ENCODE measurements at places on chromosomes 11 and 22.

DNA sequence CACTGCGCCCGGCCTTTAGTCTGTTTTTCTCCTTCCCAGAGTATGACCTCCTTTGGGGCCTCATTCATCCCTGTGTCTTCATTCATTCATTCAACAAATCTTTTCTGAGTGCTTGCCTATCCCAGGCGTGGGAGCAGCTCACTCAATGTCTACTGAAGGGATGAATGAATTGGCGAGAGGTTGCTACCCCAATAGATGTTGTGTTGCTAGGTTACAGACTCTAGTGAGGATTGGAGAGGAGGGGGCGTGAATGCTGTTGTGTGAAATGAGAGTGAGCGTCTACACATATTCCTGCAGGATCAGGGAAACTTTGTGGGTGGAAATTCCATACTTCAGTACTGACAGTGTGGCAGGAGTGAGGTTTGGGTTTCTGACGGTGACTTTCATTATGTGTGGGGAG lies 55.5 kb upstream of the EP300 start:
- DNase-seq: no peak

DNA sequence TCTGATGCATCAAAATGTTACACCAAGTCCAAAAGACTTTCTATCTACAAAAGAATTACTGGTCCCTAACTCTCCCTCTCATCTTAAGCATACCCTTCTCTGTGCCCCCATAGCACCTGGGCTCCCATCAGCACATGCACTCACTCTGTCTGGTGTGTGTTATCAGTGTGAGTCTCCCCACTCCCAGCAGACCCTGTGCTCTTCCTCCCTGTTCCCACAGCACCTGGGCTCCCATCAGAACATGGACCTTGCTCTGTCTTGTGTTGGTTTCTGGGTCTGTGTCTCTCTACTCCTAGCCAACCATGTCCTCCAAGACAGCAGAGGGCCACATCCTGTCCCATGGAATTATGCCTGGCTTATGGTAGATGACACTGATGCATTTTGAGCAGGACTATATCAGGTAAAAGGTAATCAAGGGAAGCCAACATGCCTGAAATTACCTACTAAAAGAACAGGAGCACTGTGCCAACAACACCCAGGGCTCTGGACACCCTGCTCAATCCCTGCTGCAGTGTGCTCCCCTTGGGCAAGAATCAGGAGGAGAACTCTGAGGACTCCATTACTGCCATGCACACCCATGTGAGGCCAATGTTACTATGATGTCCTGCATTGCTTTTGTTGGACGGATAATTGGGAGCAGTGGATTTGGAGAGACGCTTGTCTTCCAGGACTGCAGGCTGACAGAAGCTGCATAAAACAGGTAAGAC lies 34.3 kb downstream of the GAB4 start:
- no peak for DNase-seq

DNA sequence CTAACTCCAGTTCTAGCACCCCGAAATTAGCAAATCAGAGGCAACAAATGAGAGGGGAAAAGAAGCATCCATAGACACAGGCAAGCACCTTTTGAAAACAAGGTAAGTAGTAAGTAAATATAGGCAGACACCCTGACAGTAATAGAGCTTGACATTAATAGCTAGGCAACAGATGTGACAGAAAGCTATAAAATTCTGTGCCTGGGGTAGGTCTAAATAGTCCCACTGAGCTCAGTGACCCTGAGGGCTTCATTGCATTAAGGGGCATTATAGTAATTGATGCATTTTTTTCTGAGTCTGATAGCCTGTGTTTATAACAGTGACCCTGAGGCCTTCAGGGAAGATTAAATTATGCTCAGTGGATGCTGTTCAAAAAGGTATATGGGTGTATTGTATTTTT lies 197.1 kb downstream of the HIPK3 start:
- no peak for DNase-seq

GRCh38 chr11:130034236-130034635 lies 31.6 kb upstream of the PRDM10 start:
- DNase-seq: no peak

DNA sequence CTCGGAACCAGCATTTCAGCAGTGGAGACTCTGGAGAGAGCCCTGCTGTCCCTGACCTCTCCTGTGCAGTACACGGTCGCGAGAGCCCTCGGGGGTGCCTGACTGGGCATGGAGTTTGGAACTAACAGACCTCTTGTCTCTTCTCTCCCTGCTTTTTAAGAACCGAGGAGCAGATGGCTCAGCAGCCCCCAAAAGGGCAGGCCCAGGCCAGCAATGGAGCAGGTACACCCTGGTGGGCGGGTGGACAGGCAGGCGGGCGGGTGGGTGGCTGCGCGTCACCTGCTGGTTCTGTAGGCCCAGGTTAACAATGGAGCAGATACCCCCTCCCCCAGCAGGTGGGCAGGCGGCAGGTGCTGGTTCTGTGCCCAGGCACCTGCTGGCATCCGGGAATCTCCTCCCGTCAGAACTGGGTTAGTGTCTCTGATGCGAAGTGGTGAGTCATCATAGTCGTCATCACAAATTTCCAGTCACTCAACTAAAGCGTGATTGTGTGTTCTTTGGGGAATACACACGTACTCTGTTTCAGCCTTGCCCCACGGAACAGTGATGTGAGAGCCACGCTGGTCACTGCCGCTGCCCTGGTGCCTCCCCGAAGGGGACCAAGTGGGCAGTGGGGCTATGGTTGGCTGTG lies 41.1 kb downstream of the GRAMD4 start:
- peak; percentile 76 for DNase-seq

DNA sequence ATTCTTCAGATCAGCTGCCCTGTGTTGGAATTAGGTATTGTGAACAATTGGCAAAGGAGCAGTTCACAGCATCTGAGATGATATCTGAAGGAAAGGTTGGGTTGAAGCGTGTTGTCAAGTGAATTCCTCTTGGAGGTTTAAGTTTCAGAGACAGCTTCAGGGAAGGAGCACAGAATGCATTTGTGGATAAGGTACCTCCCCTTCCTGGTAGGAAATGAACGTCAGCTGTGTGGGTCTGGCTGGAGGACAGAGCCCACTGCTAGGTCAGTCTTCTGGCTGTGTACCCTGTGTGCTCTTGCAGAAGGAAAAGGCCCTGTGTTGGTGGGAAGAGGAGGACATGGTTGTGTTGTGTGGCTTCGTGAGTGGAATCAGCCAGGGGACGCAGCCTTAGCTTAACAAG lies 88.1 kb upstream of the GAL start:
- DNase-seq: no peak

GRCh38 chr11:94583213-94583865 lies 16.2 kb downstream of the PIWIL4 start:
- DNase-seq: no peak

DNA sequence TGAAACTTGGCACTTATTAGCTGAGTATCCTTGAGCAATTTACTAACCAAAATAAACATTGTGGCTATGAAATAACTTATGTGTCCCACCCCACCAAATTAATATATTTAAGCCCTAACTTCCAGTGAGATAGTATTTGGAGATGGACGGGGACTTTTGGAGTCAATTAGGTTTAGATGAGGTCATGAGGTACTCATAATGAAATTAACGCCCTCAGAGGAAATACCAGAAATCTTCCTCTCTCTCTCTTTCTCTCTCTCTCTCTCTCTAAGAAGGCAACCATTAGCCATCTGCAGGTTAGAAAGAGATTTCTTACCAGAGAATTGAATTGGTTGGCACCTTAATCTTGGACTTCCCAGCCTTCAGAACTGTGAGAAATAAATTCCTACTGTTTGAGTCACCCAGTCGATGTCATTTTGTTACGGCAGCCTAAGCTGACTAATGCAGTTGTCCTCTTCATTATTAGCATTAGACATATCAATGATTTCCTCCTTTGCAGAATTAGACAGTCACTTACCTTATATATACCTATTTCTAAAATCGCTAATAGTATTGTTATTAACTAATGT lies 1284.0 kb downstream of the FAM181B start:
- no peak for DNase-seq

GRCh38 chr11:29435421-29435820 lies 581.4 kb downstream of the KCNA4 start:
- no peak for DNase-seq

All from activated CD4-positive, alpha-beta T cell treated with anti-CD3 and anti-CD28 coated beads for 4 hours (primary cell).